ENCODE measurements at places on chromosomes 7 and 10.

- DNase-seq: no peak
Measured at GRCh38 chr10:72421885-72422540, 67.3 kb upstream of the DNAJB12 start.

DNA sequence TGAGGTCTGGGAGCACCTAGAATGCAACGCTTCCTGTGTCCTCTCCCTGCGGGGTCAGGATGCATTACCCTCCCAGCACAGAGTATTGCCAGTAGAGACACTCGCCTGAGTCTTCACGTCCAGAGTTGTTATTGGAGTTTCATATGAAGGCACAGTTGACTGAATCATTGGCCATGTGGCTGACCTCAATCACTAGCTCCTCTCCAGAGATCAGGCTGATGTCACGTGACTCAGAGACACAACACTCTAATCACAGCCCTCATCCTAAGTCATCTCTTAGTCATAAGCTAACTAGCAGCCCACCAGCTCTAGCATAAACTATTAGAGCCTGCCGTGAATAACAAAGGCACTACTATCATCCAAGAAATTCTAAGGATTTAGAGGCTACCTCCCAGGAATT, 107.8 kb downstream of the HECW1 start:
- DNase-seq: no peak

- no peak for DNase-seq
Measured at GRCh38 chr7:31758755-31759154, 71.7 kb downstream of the PPP1R17 start.

GRCh38 chr7:115971506-115971905, 59.1 kb downstream of the TFEC start:
- no peak for DNase-seq

DNA sequence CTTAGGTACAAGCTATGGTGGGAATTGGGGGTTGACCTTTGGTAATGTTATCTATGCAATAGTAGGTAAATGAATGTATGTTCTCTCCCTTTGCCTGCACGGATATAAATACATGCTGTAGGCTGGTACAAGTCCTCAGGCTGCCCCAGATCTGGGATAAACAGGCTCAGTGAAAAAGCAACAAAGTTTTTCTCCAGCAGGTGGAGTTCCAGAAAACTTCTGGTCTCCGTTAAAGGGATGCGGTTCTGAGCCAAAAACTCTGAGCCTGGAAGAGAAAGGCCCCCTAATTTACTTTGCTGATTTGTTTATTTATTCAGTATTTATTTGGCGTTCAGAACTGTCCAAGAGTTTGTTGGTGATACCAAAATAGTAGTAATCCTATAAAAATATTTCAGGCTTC, 204.7 kb downstream of the ADRA2A start:
- no peak for DNase-seq

DNA sequence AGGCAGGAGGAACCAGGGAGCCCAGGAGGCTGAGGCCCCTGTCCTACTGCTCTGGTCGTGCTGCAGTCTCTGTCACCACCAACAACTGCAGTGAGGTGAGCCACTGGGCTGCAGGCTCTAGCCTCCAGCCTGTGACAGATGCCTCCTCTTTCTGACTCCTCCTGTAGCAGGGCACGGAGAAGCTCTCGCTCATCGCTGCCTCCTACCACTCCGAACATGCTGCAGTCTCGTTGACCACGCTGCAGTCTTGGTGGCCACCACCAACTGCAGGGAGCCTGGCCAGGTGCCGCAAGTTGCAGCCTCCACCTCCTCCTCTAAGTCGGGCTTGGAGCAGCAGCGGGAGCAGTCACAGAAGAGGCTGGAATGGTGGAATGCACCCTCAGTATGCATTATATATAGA, 22.1 kb upstream of the VOPP1 start:
- DNase-seq: no peak
